ENCODE measurements at places on chromosomes 6 and 20.
A peak's percentile ranks its signal among the peaks of the same experiment; 100 is the strongest.

GRCh38 chr20:38353316-38353715 is 7.0 kb downstream of the LBP start:
- no peak for DNase-seq

DNA sequence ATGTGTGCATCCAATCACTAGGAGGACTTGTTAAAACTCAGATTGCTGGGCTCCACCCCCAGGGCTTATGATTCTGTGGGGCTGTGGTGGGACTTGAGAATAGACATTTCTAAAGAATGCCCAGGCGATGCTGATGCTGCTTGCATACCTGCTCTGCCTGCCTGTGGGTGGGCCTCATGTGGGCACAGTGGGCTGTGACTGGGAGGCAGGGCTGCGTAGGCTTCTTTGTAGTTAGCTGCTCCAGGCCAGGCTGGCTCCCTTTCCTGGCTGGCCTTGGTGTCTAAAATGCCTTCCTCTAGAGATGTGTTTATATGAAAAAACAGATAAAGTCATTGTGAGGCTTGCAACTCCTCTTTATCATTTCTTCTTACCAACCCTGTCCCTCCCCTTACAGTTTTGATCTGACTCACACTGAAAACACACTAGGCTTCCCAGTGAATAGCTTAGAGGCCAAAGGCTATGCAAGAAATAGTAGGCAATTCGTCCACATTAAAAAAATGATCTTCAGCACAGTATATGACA is 495.5 kb upstream of the MAP3K7 start:
- no peak for DNase-seq

GRCh38 chr20:24637087-24637486 is 167.7 kb downstream of the SYNDIG1 start:
- DNase-seq = no peak

DNA sequence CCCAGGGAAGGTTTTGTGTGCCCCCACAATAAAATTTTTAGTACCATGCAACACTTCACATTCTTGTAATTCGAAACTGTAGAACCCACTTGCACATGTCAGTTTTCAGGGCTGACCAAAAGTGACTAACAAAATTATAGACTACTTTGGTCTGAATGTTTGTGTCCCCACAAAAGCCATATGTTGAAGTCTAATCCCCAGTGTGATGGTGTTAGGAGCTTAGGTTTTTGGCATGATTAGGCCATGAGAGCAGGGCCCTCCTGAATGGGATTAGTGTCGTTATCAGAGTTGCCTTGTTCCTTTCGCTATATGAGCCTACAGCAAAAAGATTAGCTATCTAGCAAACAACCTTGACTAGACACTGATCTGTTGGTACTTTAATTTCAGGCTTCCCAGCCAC is 49.0 kb upstream of the TENT5A start:
- no peak for DNase-seq

- peak; percentile 71 for DNase-seq
These were observed 55.7 kb upstream of the PRND start for GRCh38 chr20:4666001-4666479.

GRCh38 chr6:47396401-47397069 is 81.1 kb upstream of the CD2AP start:
- DNase-seq = no peak

- peak; percentile 53 for DNase-seq
These were observed 24.0 kb downstream of the MTFR2 start for GRCh38 chr6:136226027-136226673.

- no peak for DNase-seq
These were observed 68.5 kb upstream of the FOXO3 start for GRCh38 chr6:108492131-108492766.

GRCh38 chr6:145309842-145310535 is 425.3 kb downstream of the EPM2A start:
- no peak for DNase-seq

GRCh38 chr6:96391776-96392360 is 129.7 kb upstream of the UFL1 start:
- DNase-seq = peak; percentile 7

GRCh38 chr6:29504961-29505360 is 17.2 kb upstream of the MAS1L start:
- no peak for DNase-seq
